ENCODE measurements at places on chromosomes 2 and 18.

- no peak for DNase-seq
These were observed 373.6 kb downstream of the NYAP2 start for GRCh38 chr2:225773148-225773547.

DNA sequence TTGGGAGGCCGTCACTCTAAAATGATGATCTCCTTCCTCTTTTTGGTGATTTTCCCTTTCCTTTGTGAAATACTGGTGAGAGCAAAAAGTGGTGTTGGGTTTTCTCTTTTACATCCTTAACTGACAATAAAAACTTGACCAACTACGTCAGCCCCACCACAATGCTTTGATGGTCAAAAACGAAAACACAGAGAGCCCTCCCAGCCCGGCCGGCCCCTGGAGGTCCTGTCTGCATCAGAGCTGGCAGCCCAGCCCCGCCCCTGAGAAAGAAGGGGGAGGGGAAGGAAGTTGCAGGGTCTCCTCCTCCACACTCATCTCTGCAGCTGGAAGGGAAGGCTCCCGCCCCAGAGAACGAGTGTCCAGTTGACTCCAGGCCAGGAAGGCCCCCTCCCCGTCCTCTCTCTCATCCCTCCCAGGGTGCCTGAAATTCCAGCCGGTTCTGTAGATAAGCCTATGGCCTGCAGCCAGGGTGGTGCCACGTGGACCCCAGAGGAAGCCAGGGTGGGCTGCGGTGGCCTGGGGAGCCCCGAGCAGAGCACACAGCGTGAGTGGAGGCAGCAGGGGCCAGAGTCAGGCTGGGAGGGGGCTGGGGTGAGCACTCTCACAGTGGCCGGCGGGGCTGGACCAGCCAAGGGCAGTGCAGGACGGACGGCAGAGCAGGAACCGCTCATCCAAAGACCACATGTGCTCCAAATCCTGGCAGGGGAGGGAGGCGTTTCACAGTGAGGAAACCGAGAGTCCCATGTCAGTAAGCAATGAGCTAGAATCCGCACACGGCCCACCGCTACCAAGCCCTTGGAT, 19.8 kb downstream of the BIN1 start:
- no peak for DNase-seq

- no peak for DNase-seq
These were observed 261.0 kb upstream of the SIX3 start for GRCh38 chr2:44680424-44680971.

GRCh38 chr2:8139668-8140200, 542.1 kb upstream of the ID2 start:
- DNase-seq: no peak

GRCh38 chr2:173054466-173054865, 21.2 kb upstream of the MAP3K20 start:
- no peak for DNase-seq

DNA sequence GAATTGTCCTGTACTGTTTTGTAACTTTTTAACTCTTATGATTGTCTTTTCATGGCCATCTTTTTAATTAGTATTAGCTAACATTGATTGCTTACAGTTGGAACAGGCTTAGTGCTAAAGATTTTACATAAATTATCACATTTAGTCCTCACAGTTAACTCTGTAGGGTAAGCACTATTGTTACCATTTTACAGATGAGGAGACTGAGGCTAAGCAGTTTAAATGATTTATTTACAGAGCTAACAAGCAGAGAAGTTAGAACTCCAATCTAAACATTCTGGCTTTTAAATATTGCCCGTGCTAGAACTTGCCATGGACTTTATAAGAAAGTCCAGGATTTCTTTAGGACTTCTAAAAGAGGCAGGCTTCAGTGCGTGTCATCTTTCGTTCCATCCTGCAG, 48.6 kb downstream of the EPAS1 start:
- DNase-seq: no peak

- DNase-seq: no peak
These were observed 1.8 kb upstream of the PTPN18 start for GRCh38 chr2:130354139-130354428.

- no peak for DNase-seq
These were observed 407.6 kb downstream of the DSEL start for GRCh38 chr18:67108894-67109293.

DNA sequence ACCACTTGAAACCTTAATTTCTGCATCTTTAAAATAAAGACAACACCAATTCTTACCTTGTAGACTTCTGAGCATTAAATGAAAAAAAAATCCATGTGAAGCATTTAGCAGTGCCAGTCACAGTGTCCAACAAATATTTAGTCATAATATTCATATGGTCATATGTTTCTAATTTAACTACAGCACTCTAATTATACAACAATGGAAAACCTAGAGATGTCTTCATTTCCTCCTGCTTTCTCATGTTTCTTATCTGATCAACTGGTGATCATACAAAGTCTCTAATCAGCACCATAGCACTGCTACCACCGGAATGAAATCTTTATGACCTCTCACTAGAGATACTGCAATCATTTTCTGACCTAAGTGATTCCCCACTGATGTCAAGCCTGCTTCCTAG, 10.2 kb upstream of the SCN3A start:
- DNase-seq: no peak

DNA sequence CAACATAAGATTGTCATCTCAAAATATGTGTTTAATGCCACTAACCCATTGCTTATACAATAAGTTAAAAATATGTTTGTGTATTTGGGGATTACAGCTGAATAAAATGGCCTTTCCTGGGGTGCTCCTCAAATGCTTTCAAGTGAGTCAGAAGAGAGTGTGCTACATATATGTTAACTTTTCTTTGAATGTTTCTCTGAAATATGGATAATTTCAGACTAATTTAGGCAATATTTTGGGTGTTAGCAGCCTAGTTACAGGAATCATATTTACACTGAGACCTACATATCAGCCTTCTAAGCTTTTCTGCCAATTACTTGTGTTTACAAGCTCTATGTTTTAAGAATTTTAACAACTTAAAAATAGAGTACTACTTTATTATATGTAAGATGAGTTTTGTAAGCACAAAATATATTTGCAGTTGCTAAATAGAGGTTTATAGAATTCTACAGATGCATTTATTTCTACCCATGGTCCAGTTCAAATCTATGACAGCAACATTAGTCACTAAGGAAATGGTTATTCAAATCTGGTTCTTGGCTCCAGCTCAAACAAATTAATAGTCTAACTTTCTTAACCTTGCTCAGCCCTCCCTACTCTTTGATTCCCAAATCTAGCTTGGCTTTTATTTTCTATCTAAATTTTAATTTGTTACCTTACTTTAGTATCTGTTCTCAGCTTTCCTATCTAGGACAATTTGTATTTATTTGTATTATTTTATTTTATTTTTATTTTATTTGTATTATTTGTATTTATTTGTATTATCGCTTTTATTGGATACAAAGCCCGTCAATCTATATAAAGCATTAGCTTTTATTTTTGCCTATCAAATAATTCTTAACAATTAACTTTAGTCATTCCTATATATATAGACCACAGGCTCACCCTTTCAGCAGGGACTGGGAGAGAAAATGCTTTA, 48.9 kb downstream of the FSIP2 start:
- no peak for DNase-seq

GRCh38 chr2:206045251-206045650, 40.7 kb downstream of the INO80D start:
- no peak for DNase-seq

GRCh38 chr2:172072706-172073105, 12.6 kb upstream of the DLX1 start:
- DNase-seq: no peak

GRCh38 chr2:39266916-39267434, 23.2 kb upstream of the CDKL4 start:
- DNase-seq: no peak

DNA sequence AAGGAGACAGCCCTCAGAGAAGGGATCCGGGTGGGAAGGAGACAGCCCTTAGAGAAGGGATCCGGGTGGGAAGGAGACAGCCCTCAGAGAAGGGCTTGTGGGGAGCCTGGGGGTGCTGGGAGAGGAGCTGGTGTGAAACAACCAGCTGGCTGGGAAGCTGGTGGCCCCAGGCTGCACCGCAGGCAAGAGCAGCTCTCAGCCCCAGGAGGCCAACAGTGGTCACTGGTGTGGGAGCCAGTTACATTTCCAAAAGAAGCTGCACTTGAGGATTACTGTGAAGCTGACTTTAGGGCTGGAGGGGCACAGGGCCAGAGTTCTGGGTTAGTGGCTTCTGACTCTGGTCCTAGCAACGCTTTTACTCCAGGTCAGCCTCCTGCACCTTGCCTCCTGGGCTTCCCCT, 3.3 kb downstream of the HES6 start:
- DNase-seq: no peak

- no peak for DNase-seq
These were observed 24.2 kb upstream of the SERPINE2 start for GRCh38 chr2:224063298-224063648.

- DNase-seq: no peak
These were observed 1.3 kb upstream of the ANKRD12 start for GRCh38 chr18:9135081-9135911.

- DNase-seq: no peak
These were observed 109.9 kb upstream of the CTDP1 start for GRCh38 chr18:79569720-79570119.

DNA sequence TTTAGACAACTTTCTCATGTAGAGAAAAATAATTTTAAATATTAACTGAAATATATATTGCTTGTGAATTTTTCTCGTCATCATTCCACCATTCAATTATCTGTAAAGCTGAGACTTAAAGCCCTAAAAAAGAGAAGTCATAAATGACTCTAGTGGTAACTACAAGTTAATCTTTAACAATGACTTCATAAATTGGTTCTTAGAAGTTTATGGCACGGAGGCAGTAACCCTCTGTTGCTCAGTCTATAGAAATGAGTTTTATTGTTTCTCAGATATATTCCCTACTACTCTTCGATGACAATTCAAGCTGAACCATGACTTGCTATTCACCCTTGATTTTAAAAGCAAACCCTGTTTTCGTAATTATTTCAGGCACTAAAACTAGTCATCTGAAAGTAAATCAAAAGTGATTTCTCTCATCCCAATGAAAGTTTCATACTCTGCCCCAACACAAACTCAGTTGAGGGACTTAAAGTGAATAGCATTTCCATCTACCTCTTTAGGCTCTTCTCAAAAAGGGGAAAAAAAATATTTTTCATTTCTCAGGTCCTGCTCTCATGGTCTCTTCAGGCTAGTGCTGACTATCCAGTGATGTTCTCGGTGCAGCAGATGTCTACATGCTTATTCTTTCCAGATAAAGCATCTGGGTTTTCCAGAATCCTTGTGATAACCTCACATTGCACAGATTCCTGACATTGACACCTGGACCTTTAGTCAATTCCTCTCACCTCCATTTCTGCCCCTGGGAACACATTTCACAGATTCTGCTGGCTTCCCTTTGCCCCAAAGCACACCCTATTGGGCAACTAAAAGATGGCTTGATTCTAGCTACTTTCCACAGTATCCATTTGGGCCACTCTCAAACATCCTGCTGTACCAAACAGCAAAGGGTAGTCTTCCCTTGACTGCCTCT, 207.8 kb upstream of the LRATD1 start:
- DNase-seq: no peak

GRCh38 chr18:75218065-75218923, 7.7 kb downstream of the TSHZ1 start:
- no peak for DNase-seq

DNA sequence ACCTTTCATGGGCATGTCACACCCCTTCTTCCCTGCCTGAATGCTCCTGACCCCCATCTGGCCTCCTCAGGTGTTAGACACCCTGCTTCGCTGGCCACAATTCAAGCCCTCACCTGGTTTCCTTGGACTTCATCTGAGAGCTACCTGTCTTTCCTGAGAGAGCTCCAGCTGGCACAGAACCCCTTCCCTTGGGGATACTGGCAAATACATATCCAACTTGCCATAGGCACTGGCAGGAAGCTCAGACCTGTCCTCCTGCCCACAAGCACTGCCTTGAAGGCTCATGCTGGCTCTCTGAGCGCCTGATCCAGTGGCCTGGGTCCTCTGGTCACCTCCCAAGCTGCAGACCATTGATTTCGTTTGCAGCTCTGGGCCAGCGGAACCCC, 74.1 kb upstream of the MAP4K3 start:
- no peak for DNase-seq

GRCh38 chr2:43293744-43294695, 67.6 kb upstream of the ZFP36L2 start:
- no peak for DNase-seq

DNA sequence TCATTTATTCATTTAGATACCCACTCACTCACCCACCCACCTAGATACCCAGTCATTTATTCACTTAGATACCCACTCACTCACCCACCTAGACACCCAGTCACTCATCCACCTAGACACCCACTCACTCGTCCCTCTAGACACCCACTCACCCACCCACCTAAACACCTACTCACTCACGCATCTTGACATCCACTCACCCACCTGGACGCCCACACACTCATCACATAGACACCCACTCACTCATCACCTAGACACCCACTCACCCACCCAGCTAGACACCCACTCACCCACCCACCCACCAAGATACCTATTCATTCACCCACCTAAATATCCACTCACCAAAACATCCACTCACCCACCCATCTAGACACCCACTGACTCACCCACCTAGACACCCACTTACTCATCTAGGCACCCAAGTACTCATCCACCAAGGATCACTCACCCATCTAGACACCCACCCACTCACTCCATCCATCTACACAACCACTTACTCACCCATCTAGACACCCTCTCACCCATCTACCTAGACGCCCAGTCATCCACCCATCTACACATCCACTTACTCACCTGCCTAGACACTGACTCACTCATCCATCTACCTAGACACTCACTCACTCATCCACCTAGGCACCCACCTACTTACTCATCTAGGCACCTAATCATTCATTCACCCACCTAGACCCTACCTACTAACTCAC, 723.7 kb upstream of the RAB6C start:
- DNase-seq: no peak

DNA sequence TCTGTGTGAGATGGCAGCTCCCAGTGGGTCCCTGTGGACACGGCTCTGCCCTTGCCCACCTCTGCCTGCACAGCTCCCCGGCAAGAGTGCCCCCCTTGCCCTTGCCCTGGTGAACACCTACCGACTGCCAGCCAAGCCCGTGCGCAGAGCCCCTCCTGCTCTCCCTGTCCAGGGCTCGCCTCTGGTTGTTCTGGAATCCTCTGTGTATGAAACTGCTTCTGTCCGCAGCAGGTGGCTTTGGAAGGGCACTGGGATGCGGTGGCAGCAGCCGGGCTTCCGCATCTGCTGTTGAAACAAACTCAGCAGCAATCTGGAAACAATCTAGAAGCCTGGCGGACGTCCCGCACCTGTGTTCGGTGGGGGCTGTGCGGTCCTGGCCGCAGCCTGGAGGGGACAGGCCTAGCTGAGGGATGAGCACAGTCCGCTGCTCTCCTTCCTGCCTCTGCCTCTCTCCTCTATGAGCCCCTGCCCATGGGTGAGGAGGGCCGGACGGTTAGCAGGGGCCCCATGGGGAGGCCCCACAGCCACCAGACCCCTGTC, 34.0 kb upstream of the KLF11 start:
- no peak for DNase-seq

GRCh38 chr2:70087702-70088597, 673 bp downstream of the PCBP1 start:
- DNase-seq: no peak

GRCh38 chr18:41315134-41315533, 639.9 kb upstream of the PIK3C3 start:
- DNase-seq: no peak

- DNase-seq: no peak
These were observed 475.8 kb downstream of the LRRTM4 start for GRCh38 chr2:77046339-77046738.

- no peak for DNase-seq
These were observed 359.4 kb upstream of the KCNH7 start for GRCh38 chr2:163198007-163198406.
